ENCODE measurements at places on chromosomes 2 and 18.

DNA sequence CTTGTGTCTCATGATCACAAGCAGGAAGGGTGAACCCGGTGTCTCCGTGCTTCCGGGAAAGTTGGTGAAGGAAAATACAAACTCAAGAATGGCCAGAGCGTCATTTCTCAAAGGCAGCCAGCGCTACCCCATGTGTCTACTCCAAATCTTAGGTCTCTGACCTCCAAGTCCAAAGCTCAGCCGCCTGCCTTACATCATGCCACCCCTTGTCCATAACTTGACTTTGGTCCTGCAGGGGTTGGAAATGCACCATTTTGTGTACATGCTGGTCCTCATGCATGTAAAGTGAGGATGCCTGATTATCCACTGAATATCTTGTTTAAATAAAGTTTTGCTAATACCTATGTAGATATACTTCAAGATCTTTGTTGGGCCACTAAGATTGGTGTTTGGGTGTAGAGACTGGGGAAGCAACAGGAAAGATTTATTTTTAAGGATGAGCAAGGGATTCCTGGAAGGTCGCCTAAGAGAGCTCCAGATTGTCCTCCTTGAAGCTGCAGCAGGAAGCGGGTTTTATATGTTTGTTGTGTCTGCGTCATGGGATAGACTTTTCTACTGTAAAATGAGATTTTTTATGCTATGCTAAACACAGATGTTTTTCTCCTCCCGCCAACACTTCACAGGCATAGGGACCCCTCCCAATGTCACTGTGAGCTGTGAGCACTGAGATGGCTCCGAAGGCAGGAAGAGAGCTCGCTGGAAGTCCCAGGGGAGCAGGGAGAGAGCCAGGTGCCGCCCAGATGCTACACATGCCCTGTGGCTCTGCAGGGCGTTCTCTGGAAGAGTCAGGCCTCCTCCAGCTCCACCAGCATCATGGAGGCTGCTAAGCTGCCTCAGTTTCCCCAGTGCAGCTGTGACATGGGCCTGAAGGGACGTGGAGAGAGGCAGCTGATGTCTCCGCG is 176.2 kb upstream of the HDAC4 start:
- DNase-seq = no peak

DNA sequence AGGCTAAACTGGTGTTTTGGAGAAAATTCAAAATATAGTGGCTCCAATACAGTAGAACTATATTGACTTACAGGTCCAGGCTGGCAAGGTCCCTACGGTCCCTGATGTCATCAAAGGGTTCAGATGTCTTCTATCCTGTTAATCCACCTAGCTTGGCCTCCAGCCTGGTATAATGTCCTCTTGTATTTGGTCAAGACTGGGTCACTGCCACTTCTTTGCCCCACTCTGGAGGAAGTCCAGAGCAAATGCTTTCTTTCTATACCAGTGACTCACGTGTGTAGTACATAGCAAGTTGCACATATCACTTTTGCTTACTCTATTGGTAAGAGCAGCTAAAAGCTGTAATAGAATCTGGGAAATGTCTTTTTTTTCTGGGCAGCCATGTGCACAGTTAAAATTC is 80.8 kb downstream of the LCLAT1 start:
- DNase-seq = no peak

- peak; percentile 92 for DNase-seq
These were observed 1.5 kb upstream of the FLACC1 start for GRCh38 chr2:201358684-201359083.

- no peak for DNase-seq
These were observed 20.2 kb downstream of the PROKR1 start for GRCh38 chr2:68663371-68664156.

DNA sequence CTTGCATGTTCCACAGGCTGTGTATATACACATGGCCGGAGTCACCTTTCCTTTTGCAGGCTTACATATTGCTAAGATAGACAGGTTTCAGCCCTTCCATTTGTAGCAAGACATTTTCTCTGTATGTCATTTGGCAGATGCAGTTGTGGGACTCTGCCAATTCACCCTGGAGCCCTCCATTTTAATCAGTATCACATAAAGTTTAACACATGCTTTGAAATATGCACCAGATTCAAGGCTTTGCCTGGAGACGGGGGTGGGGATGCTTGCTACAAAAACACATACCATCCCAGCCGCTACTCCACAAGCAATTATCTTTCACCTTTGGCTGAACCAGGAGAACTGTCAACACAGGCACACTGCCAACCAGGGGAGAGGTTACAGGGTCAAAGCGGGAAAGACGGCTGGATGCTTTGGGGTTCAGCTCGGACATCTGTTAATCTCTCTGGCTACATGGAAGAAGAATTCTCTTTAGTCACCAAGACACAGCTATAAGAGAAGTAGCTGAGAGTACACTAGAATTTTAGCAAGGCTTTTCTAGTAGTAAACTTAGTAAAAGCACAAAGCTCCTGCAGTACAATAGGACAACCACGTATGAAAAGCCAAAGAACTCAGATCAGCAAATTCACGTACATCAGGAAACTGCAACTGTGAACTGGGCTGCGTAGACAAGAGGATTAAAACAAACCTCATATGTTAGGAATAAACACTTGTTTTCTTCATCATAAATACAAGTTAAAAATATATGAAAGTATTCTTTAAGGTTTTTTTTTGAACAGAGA is 130.9 kb downstream of the EXOC6B start:
- DNase-seq = peak; percentile 81

DNA sequence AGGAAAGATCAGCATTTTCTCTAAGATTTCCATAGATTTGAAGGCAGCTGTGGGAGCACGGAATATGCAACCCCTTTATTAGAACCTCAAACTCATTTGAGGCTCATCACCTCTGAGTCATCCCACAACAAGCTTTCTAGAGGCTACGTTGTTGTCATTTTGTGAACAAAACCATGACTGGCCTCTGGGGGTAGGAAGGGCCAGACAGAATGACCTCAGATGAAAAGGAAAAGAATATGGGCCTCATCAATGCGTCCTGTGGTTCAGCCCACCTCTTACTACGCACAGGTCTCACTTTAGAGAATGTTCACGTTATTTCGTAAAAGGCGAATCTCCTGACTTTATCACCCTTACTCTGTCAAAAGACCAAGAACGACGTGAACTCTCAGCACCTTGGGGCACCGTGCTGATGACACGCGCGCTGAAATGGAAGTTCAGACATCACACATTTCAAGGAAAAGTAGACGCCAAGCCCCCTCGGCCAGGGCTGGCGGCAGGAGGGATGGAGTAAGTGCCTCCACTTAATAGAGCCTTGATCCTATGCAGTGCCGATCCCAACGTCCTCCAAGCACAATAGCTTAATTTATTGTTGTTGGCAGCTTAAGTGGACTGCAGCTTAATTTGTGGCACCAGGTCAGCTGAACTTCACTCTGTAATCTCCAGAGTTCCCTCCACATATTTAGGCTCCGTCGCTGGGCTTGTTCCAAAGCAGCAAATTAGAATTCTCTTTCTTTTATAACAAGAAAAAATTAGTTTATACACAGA is 208.3 kb downstream of the EIPR1 start:
- DNase-seq = peak; percentile 65

DNA sequence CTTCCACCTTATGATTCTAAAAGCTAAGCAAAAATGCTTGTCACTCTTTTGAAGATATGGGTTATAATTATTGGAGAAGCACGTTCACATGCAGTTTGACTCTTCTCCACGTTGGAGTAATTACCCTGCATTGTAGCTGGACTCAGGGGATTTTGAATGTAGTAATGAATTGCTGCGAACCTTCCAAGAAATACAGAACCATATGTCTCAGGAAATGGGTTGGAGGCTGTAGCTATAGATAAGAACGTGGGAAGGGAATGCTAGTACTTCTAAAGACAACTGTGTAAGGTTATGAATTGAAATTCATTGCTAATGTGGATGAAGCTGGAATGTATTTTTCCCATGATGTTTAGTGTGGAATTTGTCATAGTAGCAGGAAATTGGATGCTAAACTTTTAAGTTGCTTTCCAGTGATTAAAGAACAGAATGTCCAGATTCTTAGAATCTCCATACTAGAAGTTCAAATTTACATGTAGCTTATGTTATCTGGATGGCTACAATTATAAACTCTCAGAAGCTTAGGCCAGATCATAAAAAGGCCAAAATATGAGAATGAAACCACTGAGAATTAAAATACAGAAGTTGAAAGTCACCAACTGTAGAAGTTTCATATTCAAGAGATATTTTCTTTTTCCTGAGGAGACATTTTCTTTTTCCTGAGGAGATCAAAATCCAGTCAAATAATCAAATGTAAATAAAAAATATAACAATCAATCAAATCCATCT is 27.3 kb upstream of the SPOPL start:
- peak; percentile 19 for DNase-seq

DNA sequence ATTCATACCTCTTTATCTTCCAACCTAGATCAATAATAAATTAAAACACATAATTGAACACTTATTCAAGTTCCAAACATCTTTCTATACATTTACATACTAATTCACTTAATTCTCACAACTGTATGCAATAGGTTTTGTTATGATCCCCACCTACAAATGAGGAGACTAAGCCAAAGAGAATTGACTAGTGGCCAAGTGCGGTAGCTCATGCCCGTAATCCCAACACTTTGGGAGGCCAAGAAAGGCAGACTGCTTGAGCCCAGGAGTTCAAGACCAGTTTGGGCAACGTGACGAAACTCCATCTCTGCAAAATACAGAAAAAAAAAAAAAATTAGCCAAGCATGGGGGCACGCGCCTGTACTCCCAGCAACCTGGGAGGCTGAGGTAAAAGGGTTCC is 36.8 kb downstream of the KCNG3 start:
- no peak for DNase-seq

DNA sequence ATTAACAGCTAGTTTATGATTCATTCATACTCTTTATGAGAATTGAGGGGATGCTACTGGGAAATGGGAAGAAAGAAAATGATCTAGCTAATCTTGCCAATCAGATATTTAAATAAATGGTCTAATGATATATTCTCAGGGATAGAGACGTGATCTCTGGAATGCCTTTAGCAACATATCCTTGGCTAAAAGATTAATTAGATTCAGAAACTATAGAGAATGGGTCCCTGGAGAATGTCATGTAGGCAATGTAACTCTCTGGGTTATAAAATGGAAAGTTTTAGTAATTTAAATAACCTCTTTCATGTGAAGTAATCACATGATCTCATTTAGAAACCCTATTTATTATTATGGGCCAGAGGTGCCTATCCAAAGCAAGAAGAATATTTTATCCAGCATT is 771.0 kb upstream of the CDH2 start:
- no peak for DNase-seq

DNA sequence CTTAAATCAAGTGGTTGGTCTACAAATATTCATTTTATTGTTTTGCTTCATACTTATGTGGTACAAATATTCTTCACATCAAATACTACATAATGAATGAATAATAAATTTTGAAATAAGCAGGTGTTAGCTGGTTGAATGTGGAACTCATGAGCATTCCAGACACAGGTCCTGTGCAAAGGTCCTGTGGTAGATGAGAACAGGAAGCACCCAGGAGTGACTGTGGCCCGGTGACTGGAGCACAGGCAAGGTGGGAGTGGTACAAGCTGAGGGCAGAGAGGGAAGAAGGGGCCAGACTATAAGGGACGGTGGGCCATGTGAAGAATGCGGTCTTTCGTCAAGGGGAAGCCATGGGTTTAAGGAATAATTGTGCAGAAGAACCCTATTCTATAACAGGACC is 26.2 kb upstream of the LOXHD1 start:
- no peak for DNase-seq

DNA sequence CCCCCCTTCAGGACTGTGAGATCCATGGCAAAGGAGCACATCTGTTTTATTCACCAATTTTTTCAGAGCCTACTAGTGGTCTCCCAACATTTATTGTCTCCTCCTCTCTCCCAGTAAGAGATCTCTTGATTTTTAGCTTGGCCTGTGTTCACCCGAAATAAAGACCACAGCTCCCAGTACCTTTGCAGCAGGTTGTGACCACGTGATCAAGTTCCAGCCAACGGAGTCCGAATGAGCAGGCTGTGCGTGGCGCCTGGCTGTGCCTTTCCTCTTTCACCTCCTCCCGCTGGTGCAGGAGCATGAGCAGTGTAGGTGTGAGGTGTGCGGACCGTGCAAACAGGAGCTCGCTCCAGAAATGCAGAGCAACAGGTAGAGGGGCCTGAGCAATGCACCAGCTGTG is 143.6 kb upstream of the GLI2 start:
- no peak for DNase-seq

GRCh38 chr2:37529830-37530415 is 141.5 kb downstream of the CDC42EP3 start:
- no peak for DNase-seq

GRCh38 chr2:160397530-160397865 is 96.1 kb downstream of the RBMS1 start:
- DNase-seq = peak; percentile 74

GRCh38 chr2:147696426-147696825 is 148.4 kb upstream of the ACVR2A start:
- no peak for DNase-seq

GRCh38 chr2:62660087-62660486 is 45.4 kb upstream of the EHBP1 start:
- DNase-seq = no peak

DNA sequence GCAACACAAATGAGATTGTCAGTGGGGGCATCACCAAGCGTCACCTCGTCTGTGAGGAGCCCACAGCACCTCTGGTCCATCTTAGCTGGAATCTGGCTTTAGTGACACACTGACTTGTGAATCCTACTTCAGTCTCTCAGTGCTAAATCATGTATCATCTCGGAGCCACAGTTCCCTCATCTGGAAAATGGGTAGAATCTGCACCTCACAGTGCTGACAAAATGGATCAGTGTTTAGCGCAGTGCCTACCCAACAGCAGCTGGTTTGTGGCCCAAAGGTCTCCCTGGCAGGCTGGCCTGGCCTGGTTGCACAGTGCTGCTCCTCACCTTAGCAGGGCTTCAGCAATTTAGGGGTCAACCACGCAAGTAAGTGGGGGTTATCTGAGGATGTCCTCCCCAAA is 10.0 kb downstream of the DBI start:
- no peak for DNase-seq

DNA sequence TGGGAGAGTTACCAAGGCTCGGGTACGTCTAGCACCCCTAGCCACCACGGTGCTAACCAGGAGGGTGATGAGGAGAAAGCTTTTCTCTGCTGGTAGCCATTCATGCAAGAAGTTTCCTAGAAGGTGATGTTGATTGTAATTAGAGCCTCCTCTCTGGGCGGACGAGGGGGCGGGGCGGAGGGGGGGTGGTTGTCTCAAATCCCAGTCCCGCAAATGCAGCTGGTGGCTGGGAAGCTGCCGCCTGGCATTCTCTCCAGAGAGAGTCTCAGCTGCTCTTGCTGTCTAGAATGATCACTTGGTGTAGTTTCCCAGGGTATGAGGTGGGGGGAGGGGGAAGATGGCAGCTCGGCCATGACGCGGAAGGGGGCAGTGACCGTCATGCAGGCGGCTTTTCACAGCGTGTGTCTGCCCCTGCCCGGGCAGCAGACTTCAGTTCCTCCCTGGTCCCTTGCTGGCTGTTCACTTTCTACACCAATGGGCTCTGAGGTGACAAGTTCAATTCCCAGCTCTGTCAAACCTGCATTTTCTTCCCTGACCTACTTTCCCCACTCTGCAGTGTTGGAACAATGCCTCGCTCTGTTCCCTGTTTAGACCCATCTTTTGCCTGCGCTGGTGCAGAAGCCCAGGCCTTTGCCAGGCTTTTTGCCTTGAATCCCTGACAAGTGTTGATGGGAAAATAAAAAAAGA is 61.5 kb upstream of the KLF7 start:
- peak; percentile 45 for DNase-seq

- no peak for DNase-seq
These were observed 55.2 kb upstream of the PAX3 start for GRCh38 chr2:222353993-222354392.
